ENCODE measurements at places on chromosomes 2 and 18.

DNA sequence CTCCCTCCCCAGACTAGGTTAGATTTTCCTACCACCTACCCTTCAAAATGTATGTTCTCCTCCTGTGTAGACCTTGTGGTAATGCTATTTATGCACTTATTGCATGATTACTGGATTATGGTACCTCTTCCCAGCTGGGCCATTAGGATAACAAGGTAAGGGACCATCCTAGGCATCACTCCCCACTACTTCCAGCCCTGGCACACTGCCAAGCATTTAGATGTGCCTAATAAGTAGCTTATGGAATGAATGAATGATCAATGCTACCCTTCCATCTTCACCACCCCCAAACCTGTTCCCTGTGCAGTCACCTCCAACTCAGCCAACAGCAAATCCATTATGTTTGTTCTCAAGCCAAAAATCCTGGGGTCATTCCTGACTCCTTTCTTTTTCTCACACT is 93.4 kb downstream of the C1QL2 start:
- no peak for DNase-seq

GRCh38 chr2:155176345-155176744 is 477.9 kb downstream of the KCNJ3 start:
- DNase-seq, result no peak

DNA sequence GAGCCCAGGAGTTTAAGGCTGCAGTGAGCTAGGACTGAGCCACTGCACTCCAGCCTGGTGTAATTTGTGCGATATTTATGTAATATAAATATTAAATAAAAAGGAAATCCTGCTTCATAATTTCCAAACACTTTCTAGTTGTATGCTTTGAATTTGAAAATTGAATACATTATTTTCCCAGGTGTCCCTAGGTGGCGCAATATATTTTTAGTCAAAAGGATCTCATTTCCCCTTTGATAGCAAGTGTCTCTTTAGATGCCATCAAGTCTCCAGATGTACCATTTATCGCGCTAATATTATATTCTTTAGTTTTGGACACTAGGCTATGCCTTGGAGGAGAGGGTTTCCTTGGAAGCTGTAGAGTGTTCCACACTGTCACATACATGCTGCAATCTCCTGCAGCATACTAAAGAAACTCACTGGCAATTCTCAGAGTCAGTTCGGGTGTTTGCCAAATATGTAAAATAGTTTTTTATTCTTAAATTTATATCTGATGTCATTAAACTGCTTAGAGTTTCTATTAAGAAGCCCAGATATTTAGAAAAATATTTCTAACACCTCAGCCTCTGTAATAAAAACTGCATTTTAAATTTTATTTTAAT is 5.6 kb upstream of the WDR7 start:
- DNase-seq, result no peak

GRCh38 chr2:60351802-60352201 is 201.7 kb downstream of the BCL11A start:
- no peak for DNase-seq

GRCh38 chr2:62296034-62296831 is 100.3 kb downstream of the B3GNT2 start:
- DNase-seq, result no peak

DNA sequence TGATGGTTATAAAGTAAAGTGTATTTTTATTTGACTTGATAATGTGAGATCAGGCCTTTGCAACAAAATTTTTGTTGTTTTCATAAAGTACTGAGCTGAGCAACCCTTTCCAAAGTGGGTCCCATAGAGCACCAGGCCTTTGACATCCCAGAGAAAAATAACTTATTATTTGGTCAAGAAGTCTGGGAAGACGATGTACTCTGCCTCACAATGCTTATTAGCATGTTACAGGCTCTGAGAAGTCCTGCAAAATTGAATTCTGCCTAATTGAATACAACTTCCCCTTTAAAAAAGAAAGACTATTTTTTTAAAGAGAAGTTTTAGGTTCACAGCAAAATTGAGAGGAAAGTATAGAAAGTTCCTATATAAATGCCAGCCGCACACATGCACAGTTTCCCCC is 151.5 kb upstream of the TCF4 start:
- DNase-seq, result no peak

DNA sequence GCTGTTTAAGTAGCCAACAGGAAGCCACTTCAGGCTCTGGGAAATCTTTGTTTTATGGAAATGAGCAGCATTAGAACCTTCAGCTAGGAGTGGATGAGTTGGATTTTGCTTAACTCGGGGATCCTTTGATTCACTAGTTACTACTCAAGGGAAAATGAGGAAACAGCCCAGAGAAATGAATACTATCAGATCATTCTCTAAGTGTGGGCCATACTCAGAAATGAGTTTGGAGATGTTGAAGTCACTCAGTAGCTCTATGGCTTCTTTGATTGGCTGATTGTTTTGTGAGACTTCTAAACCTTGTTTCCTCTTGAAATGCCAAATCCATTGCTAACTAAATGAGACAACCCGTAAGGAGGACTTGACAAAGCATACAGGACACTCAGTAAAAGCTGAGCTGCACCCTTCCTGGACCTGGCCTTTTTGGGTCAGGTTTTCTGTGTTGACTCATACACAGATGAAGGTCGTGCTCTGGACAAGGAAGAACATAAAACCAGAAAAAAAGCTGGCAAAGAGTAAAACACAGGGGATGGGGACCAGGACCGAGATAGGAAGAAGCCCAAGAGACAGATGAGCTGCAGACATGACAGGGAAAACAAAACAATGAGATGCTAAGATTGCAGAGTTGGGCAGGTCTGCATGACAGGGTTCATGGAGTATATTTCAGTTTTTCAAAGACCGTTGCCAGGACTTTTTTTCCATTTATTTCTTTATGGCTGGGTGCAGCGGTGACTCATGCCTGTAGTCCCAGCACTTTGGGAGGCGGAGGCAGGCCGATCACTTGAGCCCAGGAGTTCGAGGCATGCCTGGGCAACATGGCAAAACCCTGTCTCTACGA is 41.6 kb downstream of the INO80C start:
- no peak for DNase-seq

Measured in activated CD8-positive, alpha-beta T cell treated with anti-CD3 and anti-CD28 coated beads, Interleukin-2, amount 10 ng/mL, durations not matched to agents 7 days and 5 days (primary cell).